CD8-positive, alpha-beta memory T cell (primary cell): ENCODE measurements at places on chromosomes 5 and 9. TPM values are rescaled to one million over a fixed set of nuclear protein-coding genes. Genes with fewer than 3 reads are reported as not detected.

DNA sequence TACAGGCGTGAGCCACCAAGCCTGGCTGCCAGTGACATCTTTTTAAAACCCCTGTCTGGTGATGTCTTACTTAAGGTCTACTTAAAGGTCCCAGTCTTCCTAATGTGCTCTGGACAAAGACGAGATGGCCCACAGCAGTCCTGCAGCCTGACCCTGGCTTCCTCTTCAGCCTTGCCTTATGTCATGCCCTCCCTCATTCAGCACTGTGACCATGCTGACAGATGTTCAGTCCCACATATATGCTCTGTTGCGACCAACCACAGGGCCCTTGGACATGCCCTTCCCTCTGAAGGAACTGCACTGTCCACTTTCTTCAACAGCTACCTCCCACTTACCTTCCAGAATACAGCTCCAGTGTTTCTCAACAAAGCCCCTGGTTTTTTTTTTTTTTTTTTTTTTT, 172.8 kb upstream of the PANK3 start:
- H3K4me1 ChIP-seq = no peaks in the 10 kb centered on the region
- H3K27ac ChIP-seq = no peak overlapping the region
- no peaks in the 10 kb centered on the region for H3K27me3 ChIP-seq
- H3K36me3 ChIP-seq = no peaks in the 10 kb centered on the region
- no peak overlapping the region for H3K4me3 ChIP-seq
- no peak for DNase-seq

GRCh38 chr9:124617477-124618141, 110.4 kb upstream of the NR5A1 start:
- no peaks in the 10 kb centered on the region for H3K36me3 ChIP-seq
- no peaks in the 10 kb centered on the region for H3K27me3 ChIP-seq
- no peaks in the 10 kb centered on the region for H3K4me1 ChIP-seq

NXNL2 gene
- not detected for polyA plus RNA-seq

GRCh38 chr5:77397686-77398292, 94.3 kb downstream of the WDR41 start:
- DNase-seq = no peak
- H3K27me3 ChIP-seq = no peaks in the 10 kb centered on the region
- H3K27ac ChIP-seq = no peak overlapping the region
- no peak overlapping the region for H3K4me3 ChIP-seq
- no peaks in the 10 kb centered on the region for H3K4me1 ChIP-seq

CDH9 gene
- not detected for polyA plus RNA-seq

- DNase-seq = no peak
- no peak overlapping the region for H3K27ac ChIP-seq
- H3K4me1 ChIP-seq = no peaks in the 10 kb centered on the region
- H3K4me3 ChIP-seq = no peak overlapping the region
Observed at GRCh38 chr9:40925149-40925548, 203.3 kb downstream of the FOXD4L6 start.

- H3K27me3 ChIP-seq = no peaks in the 10 kb centered on the region
- peak overlapping the region; percentile 57 for H3K27ac ChIP-seq
- H3K4me3 ChIP-seq = peak overlapping the region; percentile 47
- peaks cover 7% of the 10 kb centered on the region for H3K36me3 ChIP-seq
Observed at GRCh38 chr5:177361418-177362291, 3.9 kb downstream of the RGS14 start.

FOXD4 gene
- not detected for polyA plus RNA-seq

SIMC1 gene
- 12.0 TPM for polyA plus RNA-seq
